ENCODE measurements at places on chromosomes 1 and 21. TPM values are rescaled to one million over a fixed set of nuclear protein-coding genes. Genes with fewer than 3 reads are reported as not detected.

Gene CD34
- total RNA-seq = 22.8 TPM

Gene TRIM63
- 0.34 TPM for total RNA-seq

Gene MATN1
- total RNA-seq = not detected

Gene FLG2
- total RNA-seq = not detected

Gene BEND5
- 4.4 TPM for total RNA-seq

Gene MYCL
- total RNA-seq = 8.2 TPM

Gene TLCD4
- total RNA-seq = 6.4 TPM

Gene ACTA1
- total RNA-seq = not detected

Gene GBP7
- not detected for total RNA-seq

Gene OPRD1
- total RNA-seq = not detected

Gene EPHA10
- 1.7 TPM for total RNA-seq

Gene SERPINC1
- total RNA-seq = not detected

Gene C1orf216
- total RNA-seq = 15.9 TPM

Gene RCSD1
- 27.2 TPM for total RNA-seq

- no peak overlapping the region for H3K27ac ChIP-seq
- DNase-seq = no peak
Observed at GRCh38 chr1:245971711-245972085, 535.4 kb downstream of the SMYD3 start.

DNA sequence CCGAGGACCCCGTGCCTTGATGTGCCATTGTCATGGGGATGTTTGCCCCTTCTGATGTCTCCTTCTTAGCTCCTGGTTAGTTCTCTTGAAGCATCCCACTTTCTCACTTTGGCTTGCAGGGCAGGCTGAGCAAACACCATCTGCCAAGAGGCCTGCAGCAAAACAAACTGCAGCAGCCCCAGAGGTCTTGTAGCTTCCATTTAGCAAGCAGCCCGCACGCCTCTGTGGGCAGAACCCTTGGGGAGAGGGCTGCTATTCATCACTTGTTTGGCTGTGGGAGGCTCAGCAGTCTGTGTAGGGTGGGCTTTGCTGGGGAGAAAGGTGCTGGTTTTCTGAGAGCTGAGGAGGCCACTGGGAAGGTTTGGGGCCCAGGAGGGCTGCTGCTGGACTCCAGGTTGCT, 56.7 kb downstream of the KCNC4 start:
- H3K27ac ChIP-seq = no peak overlapping the region
- no peaks in the 10 kb centered on the region for H3K36me3 ChIP-seq
- DNase-seq = no peak

GRCh38 chr1:14511796-14512585, 86.5 kb upstream of the KAZN start:
- H3K27ac ChIP-seq = no peak overlapping the region
- H3K36me3 ChIP-seq = no peaks in the 10 kb centered on the region
- H3K4me1 ChIP-seq = no peaks in the 10 kb centered on the region
- no peak for DNase-seq
- H3K4me3 ChIP-seq = no peak overlapping the region

GRCh38 chr1:31814041-31814511, 1.7 kb downstream of the SPOCD1 start:
- H3K27ac ChIP-seq = no peak overlapping the region
- DNase-seq = no peak
- no peaks in the 10 kb centered on the region for H3K36me3 ChIP-seq
- no peaks in the 10 kb centered on the region for H3K4me1 ChIP-seq
- no peaks in the 10 kb centered on the region for H3K27me3 ChIP-seq

GRCh38 chr1:228825840-228826484, 90.7 kb downstream of the RHOU start:
- H3K27me3 ChIP-seq = no peaks in the 10 kb centered on the region
- no peak overlapping the region for H3K27ac ChIP-seq
- H3K4me3 ChIP-seq = no peak overlapping the region

GRCh38 chr1:235834620-235835019, 32.1 kb downstream of the LYST start:
- no peak overlapping the region for H3K4me3 ChIP-seq
- H3K36me3 ChIP-seq = no peaks in the 10 kb centered on the region
- no peak overlapping the region for H3K27ac ChIP-seq
- H3K4me1 ChIP-seq = peaks cover 17% of the 10 kb centered on the region
- H3K27me3 ChIP-seq = no peaks in the 10 kb centered on the region

GRCh38 chr1:225448146-225448805, 20.4 kb upstream of the LBR start:
- no peaks in the 10 kb centered on the region for H3K36me3 ChIP-seq
- no peaks in the 10 kb centered on the region for H3K27me3 ChIP-seq
- H3K27ac ChIP-seq = no peak overlapping the region
- no peak overlapping the region for H3K4me3 ChIP-seq
- no peak for DNase-seq
- peaks cover 45% of the 10 kb centered on the region for H3K4me1 ChIP-seq

DNA sequence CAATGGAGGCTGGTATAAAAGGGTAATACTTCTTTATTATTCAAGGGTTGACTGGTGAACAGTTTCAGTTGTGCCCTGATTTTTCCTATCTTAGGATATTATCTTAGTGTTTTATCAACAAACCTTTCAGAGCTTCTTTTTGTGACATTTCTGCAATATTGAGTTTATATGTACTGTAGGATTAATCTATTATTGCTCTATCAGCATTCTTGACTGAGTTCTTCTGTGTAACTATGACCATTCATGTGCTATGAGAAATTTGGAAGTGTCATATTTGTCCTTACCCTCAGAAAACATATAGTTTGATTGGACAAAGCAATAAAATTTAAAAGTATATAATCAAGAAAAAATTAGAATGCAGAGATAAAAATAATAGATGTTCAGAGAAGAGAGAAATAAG, 25.5 kb upstream of the MRPS6 start:
- no peak overlapping the region for H3K4me3 ChIP-seq
- H3K27ac ChIP-seq = no peak overlapping the region
- DNase-seq = no peak
- no peaks in the 10 kb centered on the region for H3K36me3 ChIP-seq
- no peaks in the 10 kb centered on the region for H3K27me3 ChIP-seq
- H3K4me1 ChIP-seq = no peaks in the 10 kb centered on the region

DNA sequence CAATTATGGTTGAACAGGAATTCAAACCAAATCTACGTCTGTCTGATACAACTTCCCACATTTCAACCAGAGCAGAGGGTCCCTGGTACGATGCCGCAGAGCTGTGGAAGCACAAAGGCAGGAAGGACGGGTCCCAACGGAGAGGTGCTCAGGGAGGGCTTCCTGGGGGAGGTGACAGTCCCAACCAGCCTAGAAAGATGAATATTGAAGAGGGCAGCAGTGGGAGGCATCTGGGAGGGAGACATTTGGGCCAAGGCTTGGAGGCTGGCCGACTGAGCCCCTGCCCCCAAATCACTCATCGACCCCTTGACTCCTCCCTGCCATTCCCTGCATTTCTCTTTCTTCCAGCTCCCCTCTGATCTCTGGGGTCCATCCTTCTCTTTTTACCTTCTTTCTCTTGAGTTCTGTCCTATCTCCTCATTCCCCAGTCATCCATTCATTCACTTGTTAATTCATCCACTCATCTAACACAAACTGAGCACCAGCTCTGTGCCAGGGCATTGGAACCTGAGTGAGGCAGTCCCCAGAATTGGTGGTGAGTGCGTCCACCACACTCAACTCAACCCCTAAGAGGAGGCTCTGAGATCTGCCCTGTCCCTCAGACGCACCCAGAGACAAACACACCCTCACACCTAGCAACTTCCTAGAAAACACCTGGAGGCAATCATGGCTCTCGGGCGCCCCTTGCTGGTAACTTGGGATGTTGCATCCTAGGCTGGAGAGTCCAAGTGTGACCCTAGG, 13.2 kb upstream of the CELA3B start:
- H3K36me3 ChIP-seq = no peaks in the 10 kb centered on the region
- no peaks in the 10 kb centered on the region for H3K27me3 ChIP-seq
- peak; percentile 83 for DNase-seq
- H3K4me3 ChIP-seq = no peak overlapping the region
- H3K27ac ChIP-seq = no peak overlapping the region

GRCh38 chr1:41566274-41566885, 81.9 kb upstream of the EDN2 start:
- no peak overlapping the region for H3K4me3 ChIP-seq
- no peaks in the 10 kb centered on the region for H3K4me1 ChIP-seq
- H3K27me3 ChIP-seq = no peaks in the 10 kb centered on the region
- H3K27ac ChIP-seq = no peak overlapping the region

- no peaks in the 10 kb centered on the region for H3K36me3 ChIP-seq
- no peak overlapping the region for H3K4me3 ChIP-seq
- H3K27ac ChIP-seq = no peak overlapping the region
Observed at GRCh38 chr1:167293057-167293456, 72.4 kb downstream of the POU2F1 start.

- H3K27me3 ChIP-seq = no peaks in the 10 kb centered on the region
- DNase-seq = no peak
- no peak overlapping the region for H3K4me3 ChIP-seq
- peaks cover 52% of the 10 kb centered on the region for H3K4me1 ChIP-seq
Observed at GRCh38 chr1:27135541-27136235, 19.2 kb downstream of the SLC9A1 start.

DNA sequence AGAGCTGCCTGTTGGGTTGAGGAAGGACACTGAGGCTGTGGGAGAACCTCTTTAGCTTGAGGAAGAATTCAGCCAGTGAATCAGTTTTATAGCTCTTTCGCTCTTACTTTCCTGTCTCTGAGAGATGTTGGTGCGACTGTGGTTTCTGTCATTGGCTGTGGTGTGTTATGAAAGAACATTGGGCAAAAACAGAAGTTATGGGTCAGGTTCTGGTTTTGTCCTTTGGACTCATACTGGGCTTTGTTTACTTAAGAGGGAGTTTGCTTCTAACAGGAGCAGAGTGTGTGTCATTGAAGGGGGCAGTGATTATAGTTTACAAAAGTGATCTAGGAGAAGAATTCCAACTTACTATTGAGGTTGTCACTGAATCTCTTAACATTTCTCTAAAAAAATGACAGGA, 97.0 kb downstream of the TLR5 start:
- H3K36me3 ChIP-seq = no peaks in the 10 kb centered on the region
- no peaks in the 10 kb centered on the region for H3K4me1 ChIP-seq
- DNase-seq = no peak

GRCh38 chr1:84876353-84876752, 16.7 kb downstream of the LPAR3 start:
- H3K27me3 ChIP-seq = no peaks in the 10 kb centered on the region
- no peak overlapping the region for H3K4me3 ChIP-seq
- no peak for DNase-seq

- H3K4me1 ChIP-seq = peaks cover 42% of the 10 kb centered on the region
- H3K27me3 ChIP-seq = no peaks in the 10 kb centered on the region
- no peak for DNase-seq
- no peak overlapping the region for H3K27ac ChIP-seq
- no peak overlapping the region for H3K4me3 ChIP-seq
- H3K36me3 ChIP-seq = peaks cover 9% of the 10 kb centered on the region
Observed at GRCh38 chr1:203799157-203799556, 3.7 kb downstream of the ZBED6 start.

GRCh38 chr1:79633456-79633855, 626.9 kb upstream of the ADGRL4 start:
- H3K36me3 ChIP-seq = no peaks in the 10 kb centered on the region
- H3K4me1 ChIP-seq = no peaks in the 10 kb centered on the region
- no peak overlapping the region for H3K27ac ChIP-seq
- DNase-seq = no peak

GRCh38 chr1:7313081-7313546, 458.0 kb upstream of the VAMP3 start:
- no peaks in the 10 kb centered on the region for H3K27me3 ChIP-seq
- H3K4me3 ChIP-seq = no peak overlapping the region
- no peak for DNase-seq
- no peaks in the 10 kb centered on the region for H3K36me3 ChIP-seq

DNA sequence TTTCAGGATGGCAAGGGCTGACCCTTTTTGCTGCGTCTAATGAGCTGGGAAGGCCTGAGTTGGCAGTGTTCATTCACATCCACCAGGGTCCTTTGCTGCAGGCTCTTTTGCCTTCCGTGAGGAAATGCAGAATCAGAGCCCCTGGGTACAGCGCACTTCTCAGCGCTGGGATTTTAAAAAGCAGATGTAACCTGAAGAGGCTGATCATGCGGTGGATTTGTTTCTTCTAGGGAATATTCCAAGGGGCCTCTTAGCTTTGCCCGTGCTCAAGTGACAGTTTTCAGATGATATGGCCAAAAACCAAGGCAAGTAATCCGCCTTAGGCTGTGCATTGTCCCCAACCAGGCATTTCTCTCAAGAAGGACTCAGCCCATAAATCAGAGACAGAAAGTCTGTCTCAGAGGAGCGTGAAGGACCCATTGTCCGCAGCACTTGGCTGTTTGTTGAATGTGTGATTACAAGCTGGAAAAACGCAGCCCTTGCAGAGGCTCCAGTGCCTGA, 237.6 kb downstream of the PTPRC start:
- no peak overlapping the region for H3K27ac ChIP-seq
- H3K27me3 ChIP-seq = no peaks in the 10 kb centered on the region
- H3K4me1 ChIP-seq = peaks cover 5% of the 10 kb centered on the region
- H3K4me3 ChIP-seq = no peak overlapping the region
- no peaks in the 10 kb centered on the region for H3K36me3 ChIP-seq

GRCh38 chr1:90836345-90836679, 119.2 kb upstream of the BARHL2 start:
- no peak for DNase-seq
- H3K27me3 ChIP-seq = peaks cover 50% of the 10 kb centered on the region
- no peak overlapping the region for H3K27ac ChIP-seq
- H3K36me3 ChIP-seq = no peaks in the 10 kb centered on the region

DNA sequence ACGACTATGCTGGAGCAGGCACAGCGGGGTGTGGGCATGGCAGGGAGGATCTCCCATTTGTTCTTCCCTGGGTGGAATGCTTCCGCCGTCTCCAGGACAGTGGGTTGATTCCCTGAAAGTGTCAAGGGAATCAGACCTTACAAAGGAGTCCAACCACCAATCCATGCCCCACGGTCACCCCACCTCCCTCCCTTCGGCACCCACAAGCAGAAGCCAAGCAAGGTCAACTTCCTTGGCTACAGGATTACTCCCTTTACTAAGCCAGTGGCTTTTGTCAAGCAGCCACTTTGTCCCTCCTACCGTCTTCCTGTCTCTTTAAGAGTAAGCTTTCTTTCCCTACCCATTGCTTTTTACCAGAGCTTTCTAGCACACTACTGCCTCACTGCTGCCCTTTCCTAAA, 15.9 kb upstream of the NUAK2 start:
- H3K4me3 ChIP-seq = no peak overlapping the region
- DNase-seq = no peak

- H3K27ac ChIP-seq = peak overlapping the region; percentile 52
- peaks cover 30% of the 10 kb centered on the region for H3K4me1 ChIP-seq
- peaks cover 5% of the 10 kb centered on the region for H3K36me3 ChIP-seq
- H3K4me3 ChIP-seq = no peak overlapping the region
- DNase-seq = no peak
- no peaks in the 10 kb centered on the region for H3K27me3 ChIP-seq
Observed at GRCh38 chr1:246587606-246588005, 21.4 kb downstream of the CNST start.

DNA sequence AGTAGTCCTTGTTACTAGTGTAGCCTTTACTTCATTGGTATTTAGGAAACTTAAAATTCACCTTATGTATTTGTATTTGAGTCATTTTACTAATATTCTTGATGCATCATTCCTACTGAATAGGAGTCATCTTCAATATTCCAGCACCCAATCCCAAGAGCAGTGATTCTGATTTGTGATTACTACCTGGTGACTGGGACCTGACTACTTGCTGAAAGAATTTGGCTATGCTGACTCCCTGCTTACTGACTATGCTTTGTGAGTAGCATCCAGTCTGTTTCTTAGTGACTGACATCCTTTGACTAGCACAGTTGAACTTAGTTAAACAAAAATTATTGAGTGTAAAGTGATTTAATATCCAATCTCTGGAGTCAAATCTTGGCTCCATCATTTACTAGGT, 129.9 kb upstream of the NEGR1 start:
- no peaks in the 10 kb centered on the region for H3K36me3 ChIP-seq
- no peak for DNase-seq
- no peak overlapping the region for H3K4me3 ChIP-seq
- no peaks in the 10 kb centered on the region for H3K27me3 ChIP-seq

- no peaks in the 10 kb centered on the region for H3K36me3 ChIP-seq
- H3K27me3 ChIP-seq = no peaks in the 10 kb centered on the region
- H3K27ac ChIP-seq = no peak overlapping the region
- H3K4me1 ChIP-seq = no peaks in the 10 kb centered on the region
Observed at GRCh38 chr1:65209005-65209885, 61.2 kb downstream of the AK4 start.
